Fibroblast of the conjunctiva (primary cell): ENCODE measurements at places on chromosomes 13 and 19.

DNA sequence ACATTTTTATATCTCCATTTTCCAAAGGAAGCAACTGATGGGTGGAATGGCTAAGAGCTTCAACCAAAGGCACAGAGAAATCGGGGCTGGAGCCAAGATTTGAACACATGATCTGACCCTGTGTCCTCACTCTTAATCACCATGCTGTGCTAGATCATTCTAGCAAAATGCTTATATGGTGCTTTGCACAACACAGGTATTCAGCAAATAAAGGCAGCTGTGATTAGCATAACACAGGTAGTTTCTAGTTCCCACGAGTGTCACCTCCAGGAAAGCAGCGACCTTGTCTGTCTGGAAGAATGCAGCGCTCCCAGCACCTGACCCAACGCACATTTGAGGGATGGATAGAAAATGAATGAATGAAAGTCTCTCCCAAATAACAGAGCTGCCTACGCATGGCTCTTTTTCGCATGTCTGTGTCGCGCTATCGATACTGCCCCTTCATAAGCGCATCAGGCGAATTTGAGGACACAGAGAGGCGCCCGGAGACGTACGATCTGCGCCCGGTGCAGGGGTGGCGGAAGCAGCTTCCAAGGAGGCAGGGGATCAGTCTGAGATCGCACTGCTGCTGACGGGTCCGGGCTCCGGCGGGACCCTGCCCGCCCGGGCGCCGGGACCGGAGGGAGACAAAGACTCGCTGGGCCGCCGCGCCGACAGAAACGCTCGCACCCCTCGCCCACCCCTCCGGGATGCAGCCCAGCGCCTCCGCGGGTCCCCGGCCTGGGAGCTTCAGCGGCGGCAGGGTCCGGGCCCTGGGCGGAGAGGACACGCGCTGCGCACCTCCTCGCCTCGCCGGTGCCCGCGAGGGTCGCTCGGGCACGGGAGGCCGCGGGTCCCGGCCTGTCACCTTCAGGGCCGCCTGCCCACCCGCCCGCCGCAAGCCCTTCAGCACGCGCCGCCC is 609 bp downstream of the EPS15L1 start:
- no peak for DNase-seq

DNA sequence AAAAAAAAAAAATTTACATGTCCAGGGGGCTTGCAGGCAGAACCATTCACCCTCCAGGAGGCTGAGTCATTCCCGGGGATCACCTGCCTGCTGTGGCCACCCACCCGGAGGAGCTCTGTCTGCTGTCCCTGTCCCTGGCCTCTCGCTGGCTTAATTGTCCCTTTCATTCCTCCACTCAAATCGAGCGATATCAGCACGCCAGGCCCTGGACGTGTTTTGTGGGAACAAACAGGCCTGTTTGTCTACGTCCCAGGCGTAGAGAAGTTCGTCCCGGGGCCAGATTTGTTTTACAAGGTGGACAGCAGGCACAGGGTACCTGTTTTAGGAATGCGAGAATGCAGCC is 21.2 kb downstream of the SULT2B1 start:
- DNase-seq = no peak

DNA sequence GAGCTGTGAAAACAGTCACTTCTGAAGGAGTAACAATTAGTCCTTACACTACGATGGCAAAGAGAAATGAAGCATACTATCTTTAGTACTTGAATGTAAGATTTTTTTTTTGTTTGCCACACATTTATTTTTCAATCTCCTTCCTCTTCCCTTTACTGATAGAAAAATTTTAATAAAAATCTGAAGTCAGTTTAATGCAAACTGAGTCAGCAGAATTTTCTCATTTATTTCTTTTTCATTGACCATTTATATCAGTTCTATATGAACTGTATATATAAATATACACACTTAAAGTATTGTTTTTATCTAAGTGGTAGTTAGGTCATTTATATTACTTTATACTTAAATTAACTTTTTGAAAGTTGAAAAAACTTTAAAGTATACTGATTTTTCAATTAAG is 1009.1 kb upstream of the SPRY2 start:
- DNase-seq = no peak

DNA sequence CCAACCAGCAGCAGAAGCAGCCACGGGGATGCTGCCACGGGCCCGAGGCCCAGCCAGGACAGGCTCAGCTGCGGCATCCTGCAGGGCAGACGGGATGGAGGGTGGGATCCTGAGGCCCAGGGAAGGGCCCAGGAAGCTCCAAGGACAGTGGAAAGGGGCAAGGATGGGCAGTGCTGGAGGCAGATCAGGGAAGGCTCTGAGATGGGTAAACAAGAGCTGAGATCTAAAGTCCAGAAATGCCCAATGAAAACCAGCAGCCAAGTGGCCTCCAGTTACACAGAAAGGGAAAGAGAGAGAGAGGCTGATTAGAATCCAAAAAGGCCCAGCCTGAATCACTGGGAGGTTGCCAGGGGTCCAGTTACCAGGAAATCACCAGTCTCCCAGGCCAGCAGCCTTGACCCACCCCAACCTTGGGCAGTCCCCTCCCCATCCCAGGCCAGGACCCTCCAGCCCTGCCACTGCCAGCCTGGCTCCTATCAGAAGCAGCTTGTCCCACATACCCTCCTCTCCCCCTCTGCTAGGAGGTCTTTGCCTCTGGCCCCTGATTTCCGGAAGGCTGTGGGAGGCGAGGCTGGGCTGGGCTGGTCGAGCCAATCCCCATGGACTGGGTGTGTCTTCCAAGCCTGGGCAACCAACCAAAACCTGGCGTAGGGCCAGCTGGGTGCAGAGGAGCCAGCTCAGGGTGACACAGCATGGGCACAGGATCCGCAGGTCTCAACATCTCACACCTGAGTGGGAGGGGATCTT is at the start of gene CYP4F11:
Gene CYP4F11 (minus strand): TSS at position 198 of the 747 bp plus-strand sequence. CDS start 121 bp downstream, at position 77.
- DNase-seq = no peak

DNA sequence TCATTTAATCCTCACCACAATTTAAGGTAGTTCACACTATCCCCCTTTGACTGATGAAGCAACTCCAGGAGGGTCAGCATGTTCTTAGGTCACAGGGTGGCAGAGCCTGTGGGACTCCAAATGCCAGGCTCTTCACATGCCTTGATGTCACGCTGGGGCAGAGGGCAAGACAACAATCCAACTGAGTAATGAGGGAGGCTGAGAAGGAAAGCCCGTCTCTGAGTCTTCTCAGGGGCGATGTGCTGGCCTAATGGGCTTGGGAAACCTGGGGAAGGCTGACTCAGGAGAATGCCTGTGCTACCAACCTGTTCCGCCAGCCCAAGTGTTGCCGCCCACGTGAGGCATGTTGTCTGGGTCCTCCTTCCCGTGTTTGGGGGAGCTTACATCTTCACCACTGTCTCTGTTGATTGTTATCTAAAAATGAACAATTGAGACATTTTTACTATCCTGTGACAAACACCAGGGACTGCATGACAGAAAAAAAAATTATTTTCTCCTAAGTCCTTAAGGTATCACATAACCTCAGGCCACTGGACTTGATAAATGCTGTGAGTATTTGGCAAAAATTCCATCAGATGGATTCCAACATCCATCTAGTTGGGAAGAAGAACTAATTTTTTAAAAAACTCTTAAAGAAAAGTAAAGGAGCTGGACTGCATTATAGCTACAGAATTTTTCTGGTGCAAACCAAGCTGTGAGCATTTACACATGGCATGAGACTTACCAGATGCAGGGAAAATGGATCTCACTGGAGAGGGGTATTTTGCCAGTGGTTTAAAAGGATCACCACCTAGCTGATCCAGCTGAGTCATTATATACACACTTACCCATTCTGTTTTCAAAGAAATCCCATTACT is 157.5 kb downstream of the RGCC start:
- no peak for DNase-seq

DNA sequence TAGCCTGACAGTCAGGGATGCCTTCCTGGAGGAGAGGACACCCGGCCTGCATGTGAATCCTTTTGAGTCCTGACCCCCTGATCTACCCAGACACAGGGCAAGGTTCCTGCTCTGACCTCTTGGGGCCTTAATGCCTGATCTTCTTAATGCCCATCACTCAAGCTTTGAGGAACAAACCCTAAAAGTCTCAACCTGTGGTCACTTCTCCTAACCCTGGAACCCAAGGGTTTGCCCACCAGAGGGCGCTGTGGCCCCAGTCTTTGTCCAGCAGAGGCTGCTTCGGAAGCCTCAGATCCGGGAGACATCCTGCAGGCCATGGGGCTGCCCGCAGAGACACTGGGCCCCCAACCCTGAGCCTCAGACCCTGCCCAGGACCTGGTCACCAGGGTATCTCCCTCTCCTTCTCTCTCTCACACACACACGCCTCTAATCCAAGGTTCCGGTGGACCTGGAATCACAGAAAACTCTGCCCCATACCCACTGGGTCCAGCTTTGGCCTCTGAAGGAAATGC is 9.8 kb upstream of the DPF1 start:
- no peak for DNase-seq

- DNase-seq = no peak
These were observed 18.2 kb upstream of the STK24 start for GRCh38 chr13:98595134-98595533.

DNA sequence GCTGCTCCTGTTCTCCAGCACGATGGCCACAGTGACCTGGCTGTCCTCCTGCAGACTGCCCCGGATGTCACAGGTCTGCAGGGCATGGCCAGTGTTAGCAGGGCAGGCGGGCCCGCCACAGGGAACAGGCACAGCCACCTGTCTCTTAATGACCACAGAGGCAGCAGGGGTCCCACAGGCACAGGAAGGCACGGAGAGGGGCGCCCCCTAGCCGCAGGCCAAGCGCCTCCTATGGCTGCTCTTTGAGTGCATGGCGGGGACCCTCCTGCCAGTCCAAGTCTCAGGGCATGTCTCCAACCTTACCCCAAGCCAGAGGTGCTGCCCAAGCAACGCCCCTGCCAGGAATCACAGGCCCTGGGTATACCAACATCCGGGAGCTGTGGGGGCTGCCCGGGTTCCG is 14.1 kb downstream of the IZUMO4 start:
- no peak for DNase-seq

DNA sequence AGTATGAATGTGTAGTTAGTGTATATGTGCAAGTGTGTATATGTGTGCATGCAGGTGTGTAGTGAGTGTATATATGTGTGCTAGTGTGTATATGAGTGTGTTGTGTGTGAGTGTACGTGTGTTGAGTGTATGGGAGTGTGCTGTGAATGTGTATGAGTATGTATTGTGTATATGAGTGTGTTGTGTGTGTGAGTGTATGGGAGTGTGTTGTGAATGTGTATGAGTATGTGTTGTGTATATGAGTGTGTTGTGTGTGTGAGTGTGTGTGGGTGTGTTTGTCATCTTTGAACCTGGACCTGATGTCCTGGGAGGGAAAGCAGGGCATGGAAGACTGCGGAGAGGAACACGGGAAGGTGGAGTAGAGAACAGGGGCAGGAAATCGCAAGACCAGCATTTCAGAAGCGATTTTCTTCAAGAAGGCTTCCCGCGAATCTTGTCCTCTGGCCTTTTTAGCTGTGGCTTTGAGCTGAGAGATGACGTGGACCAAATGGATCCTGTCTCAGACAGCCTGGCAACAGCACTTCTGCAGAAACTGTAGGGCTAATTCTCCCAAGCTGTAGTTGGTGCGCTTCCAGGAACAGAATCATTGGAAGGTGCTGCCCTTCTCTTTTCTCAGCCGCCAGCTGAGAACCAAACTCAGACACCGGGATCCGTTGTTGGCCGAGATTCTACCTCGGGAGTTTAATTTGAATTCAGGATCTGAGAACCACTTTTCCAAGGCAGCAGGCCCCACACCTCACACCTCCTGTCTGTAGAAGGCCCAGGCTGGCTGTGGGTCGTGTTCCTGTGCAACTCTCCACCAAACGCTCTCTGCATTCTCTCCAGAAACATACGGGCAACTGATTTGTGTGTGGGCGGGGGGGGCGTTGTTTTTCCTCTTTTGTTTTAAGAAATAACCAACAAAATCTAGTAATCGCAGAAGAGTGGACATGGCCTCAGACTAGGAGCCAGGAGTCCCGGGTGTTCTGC is 94.7 kb upstream of the RAP2A start:
- peak; percentile 84 for DNase-seq

- DNase-seq = no peak
These were observed 29.4 kb upstream of the TFDP1 start for GRCh38 chr13:113555141-113555540.

DNA sequence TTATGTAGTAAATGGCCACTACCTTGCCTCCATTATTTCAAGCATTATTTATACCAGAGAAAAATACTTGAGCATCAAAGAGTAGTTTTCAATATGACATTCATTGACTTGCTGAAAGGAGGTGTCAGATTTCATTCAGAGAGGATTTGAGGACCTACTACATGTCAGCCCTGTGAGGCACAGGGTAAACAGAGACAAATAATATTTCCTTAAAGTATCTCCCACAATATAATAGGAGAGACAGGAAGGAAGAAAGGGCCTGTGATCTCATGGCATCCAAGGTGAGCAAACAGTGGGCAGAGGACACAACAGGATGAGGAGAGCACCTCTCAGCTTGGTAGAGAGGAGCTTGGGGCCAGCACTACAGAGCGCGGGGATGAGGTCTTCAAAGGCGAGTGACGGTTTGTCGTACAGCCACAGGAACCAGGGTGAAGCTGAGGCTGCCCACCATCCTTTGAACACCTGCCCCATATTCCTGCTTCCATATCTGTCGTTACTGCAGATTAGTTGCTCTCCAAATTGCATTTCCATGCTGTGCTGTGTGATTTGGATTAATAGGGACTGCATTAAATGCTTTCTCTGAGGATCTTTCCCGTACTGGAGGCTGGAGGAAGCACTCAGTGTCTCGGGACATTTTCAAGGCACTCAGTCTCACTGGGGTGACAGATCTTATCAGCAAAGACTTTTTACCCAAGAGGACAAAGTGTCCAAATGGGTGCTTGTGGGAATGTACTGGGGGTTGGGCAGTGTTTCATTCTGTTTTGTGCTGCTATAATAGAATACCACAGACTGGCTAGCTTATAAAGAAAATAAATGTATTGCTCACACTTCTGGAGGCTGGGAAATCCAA is 59.2 kb downstream of the GJA3 start:
- no peak for DNase-seq

DNA sequence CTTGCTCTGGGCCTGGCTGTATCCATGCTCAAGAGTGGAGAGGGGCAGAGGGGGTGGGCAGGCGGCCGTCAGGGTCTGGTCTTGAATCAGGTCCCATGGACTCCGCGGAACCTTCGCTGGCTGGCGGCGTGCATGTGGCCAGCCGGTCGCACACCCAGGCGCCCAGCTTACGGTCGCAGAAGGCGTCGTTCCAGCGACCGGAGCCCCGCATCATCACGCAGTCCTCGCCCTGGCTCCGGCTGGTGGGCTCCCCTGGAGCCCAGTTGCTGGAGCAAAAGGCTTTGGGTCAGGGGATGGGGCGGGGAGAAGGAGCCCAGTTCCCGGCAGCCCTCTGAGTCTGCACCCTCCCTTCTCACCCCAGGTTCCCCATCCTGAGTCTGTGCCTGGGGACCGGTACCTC is 8.5 kb downstream of the TRAPPC5 start:
- DNase-seq = no peak

GRCh38 chr19:45897261-45897812 is 5.1 kb downstream of the MYPOP start:
- no peak for DNase-seq

GRCh38 chr19:2003874-2004273 is 11.6 kb downstream of the BTBD2 start:
- DNase-seq = no peak
